Stimulated activated CD4-positive, alpha-beta T cell treated with anti-CD3 and anti-CD28 coated beads, Interleukin-2, amount 100 ng/mL, for 24 hours (primary cell): ENCODE measurements at places on chromosomes 7 and 10.

GRCh38 chr10:99676426-99676825 lies 17.1 kb downstream of the ENTPD7 start:
- DNase-seq: no peak

DNA sequence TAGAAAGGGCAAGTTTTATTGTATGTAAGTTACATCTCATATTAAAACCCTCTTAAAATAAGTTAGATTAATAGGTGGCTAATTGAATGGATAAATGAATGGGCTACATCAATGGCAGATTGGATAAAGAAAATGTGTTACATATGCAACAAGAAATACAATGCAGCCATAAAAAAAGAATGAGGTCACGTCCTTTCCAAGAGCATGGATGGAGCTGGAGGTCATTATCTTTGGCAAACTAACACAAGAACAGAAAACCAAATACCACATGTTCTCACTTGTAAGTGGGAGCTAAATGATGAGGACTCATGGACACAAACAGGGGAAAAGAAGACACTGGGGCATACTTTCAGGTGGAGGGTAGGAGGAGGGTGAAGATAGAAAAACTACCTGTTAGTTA lies 182.2 kb upstream of the GNAI1 start:
- DNase-seq: no peak

DNA sequence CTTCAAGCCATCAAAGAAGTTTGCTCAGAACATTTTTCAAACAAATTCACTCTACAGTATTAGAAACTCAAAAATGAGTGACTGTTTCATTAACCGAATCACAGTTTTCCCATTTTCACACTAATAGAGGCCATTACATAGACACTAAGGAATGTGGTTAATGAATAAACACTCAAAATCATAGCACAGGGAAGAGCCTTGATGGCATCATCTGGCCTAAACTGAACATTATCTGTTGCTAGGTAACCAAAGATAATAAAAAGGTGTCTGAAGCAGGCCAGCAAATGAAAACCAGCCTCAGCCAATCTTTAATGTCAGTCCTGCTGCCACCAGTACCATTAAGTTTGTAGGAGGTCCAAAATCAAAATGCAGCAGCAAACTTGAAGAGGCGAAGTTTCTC lies 492.4 kb upstream of the STEAP1 start:
- DNase-seq: no peak

DNA sequence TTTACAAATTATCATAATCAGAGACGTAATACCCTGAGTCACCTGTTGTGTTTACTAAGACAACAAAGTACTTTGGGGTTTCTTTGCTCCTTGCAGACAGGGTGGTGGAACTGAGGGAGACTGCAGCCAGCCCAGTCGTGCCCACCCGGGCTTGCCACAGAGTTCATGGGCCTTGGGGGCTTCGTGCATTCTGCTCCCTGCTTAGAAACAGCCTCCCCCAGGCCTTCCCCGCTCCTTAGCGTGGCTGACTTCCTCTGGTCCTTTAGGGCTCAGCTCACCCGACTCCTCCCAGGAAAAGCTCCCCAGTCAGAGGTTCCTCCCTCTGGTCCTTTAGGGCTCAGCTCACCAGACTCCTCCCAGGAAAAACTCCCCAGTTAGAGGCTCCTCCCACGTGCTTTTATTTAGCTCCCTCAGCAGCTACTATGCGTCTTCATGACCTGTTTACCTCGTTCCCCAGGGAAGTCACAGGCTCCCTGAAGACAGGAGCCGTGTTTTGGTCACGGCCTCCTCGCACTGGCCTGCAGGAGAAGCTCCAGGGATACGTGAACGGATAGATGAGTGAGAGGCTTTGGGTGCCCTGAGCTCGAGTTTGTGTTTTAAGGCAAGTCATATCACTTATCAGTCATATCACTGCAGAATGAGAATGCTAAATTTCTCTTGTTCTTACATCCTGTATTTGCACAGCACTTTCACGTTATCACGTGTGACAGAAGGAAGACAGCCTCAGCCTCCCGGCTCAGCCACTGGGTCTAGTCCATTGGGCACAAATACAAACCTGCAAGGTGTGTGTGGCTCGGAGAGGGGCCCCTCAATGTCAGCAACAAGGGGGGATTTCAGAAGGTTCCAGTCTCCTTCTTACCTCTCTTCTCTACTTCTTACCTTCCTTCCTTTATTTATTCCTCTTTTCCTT lies 52.7 kb upstream of the VIPR2 start:
- DNase-seq: peak; percentile 39

DNA sequence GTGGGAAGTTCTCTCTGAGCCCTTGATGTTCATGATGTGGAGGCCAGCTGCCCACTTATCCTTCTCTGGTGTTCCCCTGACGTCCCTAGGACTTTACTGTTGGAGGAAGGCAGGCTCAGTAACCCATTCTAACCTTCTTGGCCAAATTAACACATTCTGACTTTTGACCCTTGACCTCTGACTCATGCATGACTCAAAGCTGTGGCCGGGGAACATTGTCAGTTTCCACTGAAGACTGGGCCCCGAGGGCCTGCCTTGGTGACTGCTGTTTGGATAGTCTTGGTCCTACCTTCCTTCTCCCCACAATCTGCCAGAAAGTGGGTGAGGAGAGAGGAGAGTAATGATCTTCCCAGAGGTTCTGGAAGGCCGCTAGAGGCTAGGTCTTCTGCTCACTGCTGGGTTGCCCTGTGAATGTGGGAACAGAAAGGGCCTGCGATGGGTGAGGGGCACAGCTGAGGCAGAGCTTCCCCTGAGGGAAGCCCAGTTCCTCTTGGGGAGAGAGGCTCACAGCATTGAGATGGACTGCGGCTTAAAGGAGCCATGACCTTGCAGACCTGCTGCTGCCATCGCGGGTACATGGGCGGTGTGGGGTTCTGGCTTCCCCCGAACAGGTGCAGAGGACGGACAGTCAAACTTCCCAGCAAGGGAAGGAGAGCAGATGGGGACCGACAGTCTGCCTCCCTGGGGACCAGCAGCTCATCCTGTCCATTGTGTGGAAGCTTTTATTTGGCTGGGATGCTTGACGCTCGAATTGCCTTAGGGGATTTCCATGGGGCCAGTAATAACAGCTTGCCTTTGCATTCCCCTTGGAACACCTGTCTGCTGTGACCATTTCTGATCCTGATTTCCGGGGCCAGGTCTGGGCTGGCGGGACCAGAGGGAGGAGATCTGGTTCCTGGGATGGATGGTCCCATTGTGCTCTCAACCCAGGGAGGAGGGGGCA lies 43.8 kb downstream of the ADAMTS14 start:
- DNase-seq: no peak

DNA sequence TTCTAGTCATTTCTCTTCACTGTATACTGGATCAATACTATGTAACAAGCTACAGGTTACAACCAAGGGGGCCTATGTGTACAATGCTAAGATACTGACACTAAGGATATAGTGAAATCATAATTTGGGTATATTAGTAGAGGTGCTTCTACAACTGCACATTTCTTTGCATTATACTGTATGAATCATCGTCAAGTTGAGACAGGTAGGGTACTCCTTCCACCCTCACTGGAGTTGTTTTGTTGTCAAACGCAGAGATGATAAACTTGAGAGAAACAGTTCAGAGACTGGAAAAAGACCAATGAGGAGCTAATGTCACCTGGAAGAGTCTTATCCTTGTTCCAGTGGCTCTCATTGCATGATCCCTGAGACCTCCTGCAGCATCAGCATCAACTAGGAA lies 208.2 kb upstream of the PRPS1L1 start:
- DNase-seq: no peak
